Activated CD4-positive, alpha-beta memory T cell treated with anti-CD3 and anti-CD28 coated beads, Interleukin-2, amount 10 ng/mL, durations not matched to agents 7 days and 5 days (primary cell): ENCODE measurements at places on chromosomes 4 and X.

- no peak for DNase-seq
Measured at GRCh38 chr4:145756244-145756643, 76.3 kb downstream of the C4orf51 start.

GRCh38 chr4:156672492-156673305, 298.9 kb downstream of the PDGFC start:
- DNase-seq = no peak

DNA sequence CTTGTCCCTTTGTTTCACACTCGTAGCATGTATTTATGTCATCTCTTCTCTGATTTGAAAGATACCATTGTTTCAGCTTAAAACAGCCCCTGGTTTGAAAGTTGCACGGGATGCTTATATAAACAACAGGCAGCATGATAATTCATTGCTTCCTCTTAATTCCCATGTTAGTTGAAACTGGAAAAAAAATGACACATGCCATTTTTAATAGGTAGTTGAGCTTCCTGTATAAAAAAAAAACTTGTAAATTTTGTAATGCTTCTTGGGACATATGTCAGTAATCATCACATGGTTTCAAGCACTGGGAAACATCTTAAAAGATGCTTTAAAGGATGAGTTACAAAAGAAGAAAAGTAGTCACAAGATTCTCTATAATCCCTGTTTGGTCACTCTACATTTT, 243.0 kb downstream of the PALLD start:
- DNase-seq = no peak

GRCh38 chr4:46886711-46887110, 22.3 kb downstream of the COX7B2 start:
- no peak for DNase-seq

GRCh38 chr4:20529691-20530090, 170.6 kb upstream of the PACRGL start:
- no peak for DNase-seq

DNA sequence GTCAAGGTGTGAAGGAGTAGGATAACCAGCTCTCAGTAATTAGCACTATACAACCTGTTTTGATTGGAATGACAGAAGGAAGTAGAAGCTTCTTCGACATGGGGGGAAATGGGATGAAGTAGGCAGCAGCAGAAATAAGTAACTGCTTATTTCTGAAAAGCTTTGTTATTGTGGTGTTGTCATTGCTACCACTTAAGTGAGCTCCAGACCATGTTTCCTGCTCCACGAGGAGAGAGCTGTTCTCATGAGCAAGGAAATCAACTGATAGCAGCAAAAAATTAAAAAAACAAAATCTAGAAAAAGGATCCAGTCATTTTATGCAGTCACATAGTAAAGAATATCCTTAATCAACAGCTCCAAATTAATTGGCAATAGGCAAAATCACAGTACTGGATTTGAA, 106.1 kb upstream of the TLL1 start:
- DNase-seq = no peak

GRCh38 chr4:175282407-175282806, 364.2 kb downstream of the ADAM29 start:
- no peak for DNase-seq

DNA sequence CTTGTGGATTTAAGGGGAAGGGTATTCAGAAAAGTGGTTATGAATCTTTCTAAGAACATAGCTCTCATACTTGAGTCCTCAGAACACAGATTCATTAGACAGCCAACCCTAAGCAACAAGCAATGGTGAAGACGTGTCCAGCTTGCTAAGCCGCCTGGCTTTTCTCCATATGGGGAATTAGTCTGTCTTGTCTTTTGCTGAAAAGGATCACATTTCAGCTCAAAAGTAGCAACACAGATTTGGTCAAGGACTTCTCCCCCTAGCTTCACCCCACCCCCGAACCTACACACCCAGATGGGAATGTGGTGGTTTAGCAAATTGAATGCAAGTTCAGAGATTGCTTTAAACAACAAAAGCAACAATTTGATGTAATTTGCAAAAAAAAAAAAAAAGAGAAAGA, 103.3 kb upstream of the RASGEF1B start:
- no peak for DNase-seq

- DNase-seq = no peak
Measured at GRCh38 chr4:130141651-130142050, 1045.7 kb downstream of the C4orf33 start.

- DNase-seq = no peak
Measured at GRCh38 chrX:22959204-22959920, 40.4 kb upstream of the DDX53 start.

DNA sequence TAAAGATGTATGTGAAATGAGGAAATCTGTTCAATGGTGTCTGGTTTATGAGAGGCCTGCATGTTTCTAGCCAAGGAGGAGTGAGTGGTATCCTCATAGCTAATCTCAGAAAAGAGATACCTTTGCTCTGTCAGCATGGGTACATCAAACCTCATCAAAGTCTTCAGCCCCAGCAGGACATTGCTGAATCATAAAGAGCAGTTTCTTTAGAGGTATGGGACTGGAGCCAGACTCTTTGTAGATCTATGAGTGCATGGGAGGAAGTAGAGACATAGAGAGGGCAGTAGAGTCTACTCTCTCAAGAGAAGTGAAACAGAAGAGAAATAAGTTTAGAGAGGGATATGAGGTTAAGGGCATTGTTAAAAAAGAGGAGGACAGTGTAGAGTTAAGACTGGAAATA, 1950.9 kb downstream of the ARAP2 start:
- DNase-seq = no peak

DNA sequence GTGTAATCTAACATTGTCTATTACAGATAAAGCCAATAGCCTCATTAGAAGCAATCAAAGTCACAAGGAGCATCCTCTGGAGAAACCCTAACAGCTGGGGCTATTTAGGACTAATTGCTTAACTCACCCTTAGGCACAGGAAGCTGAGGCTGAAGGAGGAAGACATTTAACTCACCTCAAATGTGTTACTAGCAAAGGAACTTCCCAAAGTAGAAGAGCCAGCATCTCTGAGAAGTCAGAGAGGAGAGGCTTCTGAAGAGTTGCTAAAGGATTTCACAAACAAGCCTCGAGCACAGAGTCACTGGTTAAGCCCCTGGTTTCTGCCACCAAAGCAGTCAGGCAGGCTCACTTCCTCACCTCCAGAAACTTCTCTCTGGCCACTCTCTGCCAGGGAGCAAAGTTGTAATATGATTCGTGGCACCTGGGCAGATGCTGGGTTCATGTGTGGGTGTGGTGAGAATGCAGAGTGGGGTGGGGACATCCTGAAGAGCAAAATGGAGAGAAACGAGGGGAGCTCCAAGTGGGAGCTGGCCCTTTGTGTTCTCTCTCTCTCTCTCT, 201.3 kb downstream of the HS6ST2 start:
- DNase-seq = no peak

DNA sequence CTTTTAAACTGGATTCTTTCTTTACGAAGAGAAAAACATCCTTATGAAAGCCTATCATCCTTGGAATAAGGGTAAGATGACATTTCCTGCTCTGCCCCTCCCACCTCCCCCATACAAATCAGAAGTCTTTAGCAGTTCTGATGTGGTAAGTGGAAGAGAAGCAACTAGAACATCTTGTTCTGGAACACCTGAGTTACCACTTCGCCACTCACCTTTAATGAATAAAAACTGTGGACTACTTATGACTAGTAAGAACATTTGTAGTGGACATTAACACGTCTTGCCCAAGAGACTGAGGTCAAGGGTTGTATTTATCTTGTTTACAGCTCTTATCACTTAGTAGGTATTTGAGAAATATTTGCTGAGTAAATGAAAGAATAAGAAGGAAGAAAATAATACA, 4.3 kb downstream of the XKRX start:
- DNase-seq = no peak

GRCh38 chr4:3572363-3572762, 40.1 kb upstream of the LRPAP1 start:
- DNase-seq = no peak

GRCh38 chr4:103405415-103405814, 207.3 kb upstream of the CENPE start:
- DNase-seq = no peak

- peak; percentile 73 for DNase-seq
Measured at GRCh38 chr4:77193511-77194102, 36.6 kb downstream of the CCNG2 start.

DNA sequence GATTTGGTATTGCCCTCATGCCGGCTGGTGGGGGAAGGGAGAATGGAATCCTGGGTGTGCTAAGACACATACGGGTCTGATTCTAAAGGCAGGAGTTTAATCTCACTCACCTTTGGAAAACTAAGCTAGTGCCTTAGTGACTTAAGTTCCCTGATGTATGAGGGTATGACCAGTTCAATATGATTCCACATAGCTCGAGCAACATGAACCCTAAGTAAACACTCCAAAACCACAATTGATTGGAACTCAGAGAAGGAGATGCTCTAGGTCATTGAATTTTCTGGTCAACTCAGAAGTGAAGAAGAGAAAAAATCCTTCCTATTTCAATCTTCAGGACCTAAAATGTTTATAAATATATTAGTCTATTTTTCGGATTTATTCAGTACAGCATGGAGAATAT, 420.1 kb upstream of the INTU start:
- DNase-seq = no peak

DNA sequence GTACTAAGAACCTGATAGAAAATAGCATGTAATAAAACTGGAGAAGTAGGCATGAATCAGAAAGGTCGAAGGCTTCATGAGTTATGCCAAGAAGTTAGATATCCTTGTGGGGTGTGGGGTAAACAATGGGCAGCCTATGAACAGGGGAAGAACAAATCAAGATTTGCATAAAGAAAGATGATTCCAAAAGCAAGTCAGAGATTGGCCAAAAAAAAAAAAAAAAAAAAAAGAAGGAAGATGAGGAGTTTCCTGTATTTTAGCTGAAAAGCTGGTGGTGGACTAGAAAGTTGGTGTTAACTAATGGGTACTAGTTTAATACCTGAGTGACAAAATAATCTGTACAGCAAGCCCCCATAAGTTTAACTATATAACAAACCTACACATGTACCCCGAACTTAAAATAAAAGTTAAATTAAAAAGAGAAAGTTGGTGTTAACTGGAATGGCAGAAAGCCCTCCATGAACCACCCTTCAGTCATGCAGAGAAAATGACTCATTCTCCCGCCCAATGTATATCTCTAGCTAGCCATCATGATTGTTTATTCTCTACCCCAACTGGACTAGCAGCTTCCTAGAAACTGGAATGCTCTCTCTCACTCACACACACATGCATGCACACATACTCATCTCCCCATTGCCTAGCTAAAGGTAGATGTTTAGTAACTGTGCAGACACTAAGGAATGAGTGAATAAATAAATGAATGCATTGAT, 41.7 kb downstream of the ATP11C start:
- DNase-seq = no peak

DNA sequence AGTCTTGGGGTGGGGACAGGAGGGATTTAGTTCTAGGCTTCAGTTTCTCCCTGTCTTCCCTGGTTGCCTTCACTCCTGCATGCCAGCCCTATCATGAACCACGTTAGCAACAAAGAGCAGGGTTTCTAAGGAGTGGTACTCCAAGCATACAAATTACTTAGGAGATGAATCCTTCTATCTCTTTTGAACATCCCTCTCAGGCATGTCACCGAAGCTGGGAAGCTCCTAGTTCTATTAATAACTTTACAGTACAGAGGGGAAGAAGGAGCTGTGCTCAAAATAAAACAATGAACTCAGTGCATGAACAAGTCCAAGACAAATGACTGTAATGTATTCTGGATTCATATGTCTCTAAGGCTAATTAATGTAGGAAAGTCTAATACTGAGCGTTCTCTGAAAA, 450.6 kb upstream of the RASGEF1B start:
- no peak for DNase-seq

- no peak for DNase-seq
Measured at GRCh38 chr4:33349376-33349775, 2629.2 kb downstream of the PCDH7 start.

- no peak for DNase-seq
Measured at GRCh38 chr4:3387154-3387942, 54.4 kb upstream of the HGFAC start.

- no peak for DNase-seq
Measured at GRCh38 chrX:25640276-25640675, 497.9 kb upstream of the MAGEB18 start.

- no peak for DNase-seq
Measured at GRCh38 chr4:176467001-176467400, 147.2 kb downstream of the SPCS3 start.

DNA sequence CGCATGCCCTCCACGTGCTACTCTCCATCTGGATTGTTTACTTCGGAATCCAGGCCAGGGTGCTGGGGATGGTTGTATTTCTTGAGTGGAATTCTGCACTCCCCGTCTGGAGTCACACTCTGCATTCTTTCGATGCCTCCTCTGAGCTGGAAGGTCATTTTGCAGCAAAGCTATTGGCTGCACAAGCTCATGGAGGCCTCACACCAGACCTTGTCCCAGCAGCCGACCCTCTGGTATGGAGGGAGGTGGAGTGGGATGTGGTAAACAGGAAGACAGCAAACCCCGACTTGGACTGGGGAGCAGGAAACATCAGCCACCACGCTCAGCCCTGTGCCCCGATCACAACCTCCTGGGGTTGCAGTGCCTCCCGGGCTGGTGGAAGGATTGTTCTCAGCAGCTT, 225.3 kb upstream of the LNX1 start:
- no peak for DNase-seq

- no peak for DNase-seq
Measured at GRCh38 chr4:2341911-2342652, 76.4 kb downstream of the ZFYVE28 start.

GRCh38 chr4:118081434-118081833, 47.1 kb downstream of the NDST3 start:
- no peak for DNase-seq
